Effector memory CD8-positive, alpha-beta T cell (primary cell): ENCODE measurements at places on chromosomes 13 and 19.
A peak's percentile ranks its signal among the peaks of the same experiment; 100 is the strongest.

GRCh38 chr19:17340302-17340870 is 3.0 kb downstream of the GTPBP3 start:
- DNase-seq, result no peak

DNA sequence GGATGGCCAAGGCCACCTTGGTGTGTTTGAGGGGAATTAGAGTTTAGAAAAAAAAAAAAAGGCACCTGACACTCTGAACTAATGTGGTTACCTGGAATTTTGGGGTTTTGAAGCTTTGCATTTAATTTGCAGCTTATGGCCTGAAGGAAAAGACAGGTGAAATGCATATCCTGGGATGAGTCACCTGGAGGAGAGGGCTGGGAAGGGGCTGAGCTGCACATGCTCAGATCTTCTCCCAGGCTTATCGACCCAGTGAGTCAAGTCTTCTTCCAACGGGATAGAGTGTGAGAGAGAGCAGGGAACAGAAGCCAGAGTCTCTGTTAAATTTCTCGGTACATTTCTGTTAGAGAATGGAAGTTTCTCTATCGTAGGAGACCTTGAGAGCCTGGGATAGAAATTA is 29.7 kb upstream of the ALOX5AP start:
- DNase-seq, result no peak

DNA sequence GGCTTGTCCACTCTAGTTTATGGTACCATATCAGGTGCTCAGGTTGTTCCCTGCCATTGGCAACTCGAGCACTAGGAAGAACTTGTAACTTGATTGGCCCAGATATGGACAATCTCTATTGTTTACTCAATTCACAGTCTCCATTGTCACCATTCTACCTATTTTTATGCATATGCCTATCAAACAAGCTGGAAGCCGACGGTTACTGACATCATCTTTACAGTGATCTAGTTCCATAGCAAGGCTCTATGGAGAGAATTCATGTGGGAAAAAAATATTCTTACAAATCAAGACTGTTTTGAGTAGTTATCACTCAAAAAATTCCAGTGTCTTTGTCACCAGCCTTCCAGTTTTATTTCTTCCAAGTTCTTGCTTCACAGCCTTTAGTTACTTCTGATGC is 1006.2 kb upstream of the PRR20A start:
- no peak for DNase-seq

DNA sequence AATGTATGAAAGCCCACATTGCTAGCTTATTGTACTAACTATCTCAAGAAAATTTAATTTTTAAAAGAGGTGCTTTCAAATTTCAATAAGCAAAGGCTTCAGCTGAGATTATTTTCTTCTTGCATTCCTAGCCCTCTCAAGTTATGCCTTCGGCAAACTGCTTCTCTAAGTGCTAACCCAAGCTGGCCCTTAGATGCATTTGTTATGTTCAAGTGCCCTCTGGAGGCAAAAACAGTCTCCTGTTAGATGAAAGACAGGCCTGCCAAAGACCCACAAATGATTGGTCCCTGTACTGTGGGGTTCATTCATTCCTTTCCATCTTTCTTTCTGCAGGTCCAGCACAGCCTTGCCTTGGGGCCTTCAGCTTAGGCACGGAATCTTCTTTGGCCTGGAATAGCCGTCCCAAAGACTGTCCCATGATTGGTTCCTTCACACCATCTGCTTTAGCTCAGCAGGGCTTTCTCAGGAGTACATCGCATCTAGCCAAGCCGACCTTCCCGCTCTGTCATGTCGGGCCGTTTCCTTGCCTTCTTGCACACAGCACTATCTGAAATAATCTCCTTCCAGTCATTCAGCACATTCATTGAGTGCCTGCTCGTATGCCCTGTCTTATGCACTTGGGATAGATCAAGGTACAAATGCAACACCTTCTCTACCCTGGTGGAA is 26.4 kb upstream of the TPTE2 start:
- peak; percentile 18 for DNase-seq

DNA sequence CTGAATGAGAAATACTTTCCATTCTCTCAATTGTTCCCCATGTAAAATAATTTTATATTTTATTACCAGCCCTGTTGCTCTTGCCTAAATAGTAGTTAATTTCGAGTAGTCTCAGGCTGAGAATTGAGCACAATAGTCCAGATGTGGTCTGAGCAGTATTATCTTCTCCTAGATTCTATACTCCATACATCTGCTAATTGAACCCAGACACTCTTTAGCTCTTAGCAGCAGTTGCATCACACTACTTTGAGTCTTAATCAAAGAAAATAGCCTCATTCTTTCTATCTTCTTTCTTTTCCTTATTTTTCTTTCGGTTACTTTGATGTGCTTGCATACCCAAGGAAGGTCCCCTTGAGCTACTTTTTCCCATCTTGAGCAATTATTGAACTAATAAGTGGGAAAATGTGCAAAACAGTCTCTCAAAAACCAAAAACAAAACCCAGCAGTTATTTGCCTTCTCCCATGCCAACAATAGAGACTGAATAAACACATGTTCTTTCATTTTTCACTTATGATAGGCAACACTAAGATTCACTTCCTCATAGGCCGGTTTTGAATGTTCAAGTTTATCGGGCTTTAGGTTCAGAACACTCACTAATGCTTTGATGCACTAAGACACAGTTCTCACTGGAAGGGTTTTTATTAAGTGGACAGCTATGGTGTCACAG is 204.5 kb downstream of the POU4F1 start:
- no peak for DNase-seq

DNA sequence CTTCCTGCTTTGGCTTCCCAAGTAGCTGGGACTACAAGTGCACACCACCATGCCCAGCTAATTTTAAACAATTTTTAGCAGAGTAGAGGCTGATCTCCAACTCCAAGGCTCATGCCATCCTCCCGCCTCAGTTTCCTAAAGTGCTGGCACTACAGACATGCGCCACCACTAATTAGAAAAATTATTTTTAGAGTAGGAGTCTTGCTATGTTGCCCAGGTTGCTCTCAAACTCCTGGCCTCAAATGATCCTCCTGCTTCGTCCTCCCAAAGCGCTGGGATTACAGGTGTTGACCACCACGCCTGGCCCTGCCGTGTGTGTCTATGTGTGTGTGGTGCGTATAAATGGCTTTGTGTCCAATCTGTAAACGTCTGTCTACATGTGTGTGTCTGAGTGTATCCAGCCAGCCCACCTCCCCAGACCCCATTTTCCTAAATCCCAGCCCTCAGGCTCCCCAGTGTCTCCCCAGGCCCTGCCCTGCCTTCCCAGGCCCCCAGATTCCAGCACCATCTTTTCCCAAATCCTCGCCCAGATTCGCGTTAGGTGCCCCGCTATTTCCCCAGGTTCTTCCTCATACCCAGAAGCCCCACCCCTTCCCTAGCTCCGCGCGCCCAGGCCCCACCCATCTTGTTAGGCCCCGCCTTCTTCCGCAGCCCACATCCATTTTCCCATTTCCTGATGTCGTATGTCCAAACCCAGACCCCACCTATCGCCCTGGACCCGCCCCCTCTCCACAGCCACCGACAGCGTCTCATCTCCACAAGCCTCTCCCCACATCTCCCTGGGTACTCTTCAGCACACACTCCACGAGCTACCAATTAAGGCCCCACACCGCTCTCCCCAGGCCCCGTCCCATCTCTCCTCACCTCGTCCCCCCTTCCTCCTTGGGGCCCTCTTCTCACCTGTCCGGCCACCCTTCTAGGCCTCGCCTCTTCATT is 24.9 kb downstream of the SLC8A2 start:
- DNase-seq, result no peak

GRCh38 chr13:111913761-111914140 is 153.2 kb upstream of the SOX1 start:
- DNase-seq, result no peak

GRCh38 chr13:100954430-100955305 is 280.1 kb upstream of the TMTC4 start:
- no peak for DNase-seq

DNA sequence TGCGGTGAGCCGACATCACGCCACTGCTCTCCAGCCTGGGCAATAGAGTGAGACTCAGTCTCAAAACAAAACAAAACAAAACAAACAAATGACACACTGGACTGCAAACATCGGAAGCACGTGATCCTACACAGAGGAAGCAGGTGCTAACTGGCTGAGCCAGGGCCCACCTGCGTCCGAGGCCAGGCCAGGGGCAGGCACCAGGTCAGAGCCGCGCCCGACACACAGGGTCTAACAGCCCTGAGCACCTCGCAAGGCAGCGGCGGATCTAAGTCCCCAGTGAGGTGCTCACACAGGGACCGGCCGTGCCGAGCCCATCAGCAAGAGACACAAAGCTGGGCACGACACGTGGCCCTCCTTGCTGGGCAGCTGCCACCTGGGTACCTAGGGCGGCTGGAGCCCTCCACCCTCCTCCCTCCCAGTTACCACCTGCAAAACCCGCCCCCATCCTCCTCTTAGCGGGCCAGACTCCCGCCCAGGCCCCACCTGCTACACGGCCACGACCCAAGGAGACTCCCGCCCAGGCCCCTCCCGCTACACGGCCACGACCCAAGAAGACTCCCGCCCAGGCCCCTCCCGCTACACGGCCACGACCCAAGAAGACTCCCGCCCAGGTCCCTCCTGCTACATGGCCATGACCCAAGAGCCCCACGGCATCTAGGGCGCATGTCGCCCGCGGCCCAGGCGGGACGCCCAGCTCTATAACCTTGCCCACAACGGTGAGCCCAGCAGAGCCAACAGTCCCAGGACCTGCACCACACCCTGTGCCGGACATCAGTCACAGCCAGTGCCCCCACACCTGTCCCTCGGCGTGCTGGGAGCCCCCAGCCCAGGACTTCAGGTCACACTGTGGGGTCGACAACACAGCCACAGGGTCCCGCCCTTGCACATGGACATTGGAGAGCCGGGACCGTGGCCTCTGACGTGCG is 15.6 kb downstream of the AP3D1 start:
- no peak for DNase-seq
